ENCODE measurements at places on chromosomes 2 and 18.
A peak's percentile ranks its signal among the peaks of the same experiment; 100 is the strongest.

DNA sequence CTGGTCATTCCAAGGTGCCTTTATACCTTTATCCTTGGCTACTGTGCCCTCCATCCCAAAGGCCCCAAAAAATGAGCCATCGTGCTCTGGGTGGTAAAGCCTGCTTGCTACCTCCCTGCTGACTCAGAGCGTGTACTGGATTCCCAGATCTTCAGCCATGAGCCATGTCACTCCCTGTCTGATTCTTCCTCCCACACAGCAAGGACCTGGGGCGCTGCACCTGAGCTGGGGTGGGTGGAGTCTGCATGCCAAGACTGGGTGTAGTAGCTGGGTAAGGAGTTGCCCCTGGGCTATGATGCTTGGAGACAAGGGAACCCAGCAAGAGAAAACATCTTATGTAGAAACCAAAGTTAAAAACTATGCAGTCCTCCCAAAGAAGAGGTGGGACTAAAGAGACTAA, 37.2 kb upstream of the APCDD1 start:
- no peak for DNase-seq

GRCh38 chr2:147826278-147827087, 18.3 kb upstream of the ACVR2A start:
- no peak for DNase-seq

DNA sequence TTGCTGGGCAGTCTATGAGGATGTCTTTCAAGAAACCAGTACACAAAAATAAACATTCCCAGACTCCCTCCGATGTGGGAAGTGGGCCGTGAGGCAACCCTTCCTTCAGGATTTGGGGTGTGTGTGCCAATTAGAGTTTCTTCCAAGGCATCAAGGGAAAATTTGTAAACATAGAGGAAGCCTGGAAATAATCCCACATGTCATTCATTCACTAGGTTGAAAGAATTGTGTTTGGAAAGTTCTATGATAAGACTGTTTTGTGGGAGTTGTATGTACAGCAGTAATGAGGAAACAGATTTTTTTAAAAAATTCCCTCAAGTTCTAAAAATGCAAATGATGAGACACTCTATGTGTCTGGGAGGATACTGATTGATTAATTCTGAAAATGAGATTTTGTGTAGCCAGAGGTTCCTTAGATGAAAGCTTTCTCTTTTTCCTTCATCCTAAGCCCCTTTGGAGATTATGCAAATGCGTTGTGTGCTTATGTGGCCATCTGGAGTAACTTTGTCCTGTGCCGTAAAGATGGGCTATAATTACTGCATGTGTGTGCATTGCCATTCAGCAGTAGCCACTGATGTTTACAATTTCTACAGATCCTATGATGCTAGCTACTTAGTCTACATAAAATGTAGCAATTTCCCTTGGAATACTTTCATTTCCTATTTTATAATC, 107.8 kb upstream of the TPO start:
- DNase-seq = no peak

DNA sequence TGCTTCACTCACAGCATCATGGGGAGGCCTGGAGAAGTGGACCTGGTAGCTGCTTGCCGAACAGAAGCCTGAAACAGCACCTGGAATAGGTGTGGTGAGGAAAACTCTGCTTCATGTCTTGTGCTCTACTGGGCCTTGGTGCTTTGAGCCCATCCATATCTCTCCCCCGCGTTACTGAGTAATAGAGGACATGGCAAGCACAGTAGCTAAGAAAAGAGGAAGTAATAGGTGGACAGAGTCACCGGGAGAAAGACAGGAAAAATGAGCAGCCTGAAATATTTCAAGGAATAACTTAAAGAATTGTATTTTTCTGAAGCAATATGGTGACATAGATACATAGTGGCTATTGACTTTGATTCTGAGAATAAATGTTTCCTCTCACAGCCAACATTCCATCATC, 14.0 kb upstream of the HNMT start:
- no peak for DNase-seq

- DNase-seq = no peak
Measured at GRCh38 chr2:191311627-191312026, 66.4 kb downstream of the MYO1B start.

- DNase-seq = no peak
Measured at GRCh38 chr18:36297417-36298125, at the start of gene FHOD3. FHOD3 (plus strand) TSS chr18:36297713; CDS start chr18:36297836, 123 bp downstream.

DNA sequence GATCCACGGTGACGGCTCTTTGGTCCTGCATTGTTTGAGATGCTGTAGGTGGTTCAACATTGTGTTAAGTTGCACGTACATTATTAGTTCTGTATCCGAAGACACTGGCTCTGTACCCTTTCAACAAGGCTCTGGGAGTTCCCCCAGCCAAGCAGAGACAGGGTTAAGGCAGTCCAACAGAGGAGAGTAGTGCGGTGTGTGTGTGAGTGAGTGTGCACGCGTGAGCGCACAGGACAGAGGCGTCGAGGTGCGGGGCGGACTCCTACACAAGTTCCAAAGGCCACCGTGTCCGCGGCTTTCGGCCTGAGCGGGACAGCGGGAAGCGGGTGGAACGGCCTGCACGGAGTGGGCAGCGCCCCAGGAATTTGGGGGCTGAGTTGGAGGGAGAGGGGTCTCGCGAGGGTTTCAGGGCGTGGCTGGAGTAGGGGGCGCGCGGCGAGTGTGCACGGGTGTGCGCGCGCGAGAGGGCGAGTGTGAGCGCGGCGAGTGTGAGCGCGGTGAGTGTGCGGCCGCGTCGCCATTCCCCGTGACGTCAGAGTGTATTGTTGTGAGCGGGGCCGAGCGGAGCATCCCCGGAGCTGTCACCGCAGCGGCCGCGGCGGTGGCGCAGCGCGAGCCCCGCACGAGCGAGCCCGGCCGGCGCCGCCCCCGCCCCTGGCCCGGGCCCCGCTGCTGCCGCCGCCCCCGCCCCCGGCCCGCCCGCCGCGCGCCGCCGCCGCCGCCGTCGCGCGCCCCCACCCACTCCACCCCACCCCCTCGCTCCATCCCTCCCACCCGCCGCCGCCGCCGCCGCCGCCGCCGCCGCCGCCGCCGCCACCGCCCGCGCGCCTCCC, at the start of gene ASXL3:
Gene ASXL3 (plus strand): TSS at position 535 of the 833 bp plus-strand sequence. CDS start 413 bp downstream, outside the sequence.
- DNase-seq = no peak

- DNase-seq = no peak
Measured at GRCh38 chr2:26356771-26357170, 10.2 kb upstream of the ADGRF3 start.

DNA sequence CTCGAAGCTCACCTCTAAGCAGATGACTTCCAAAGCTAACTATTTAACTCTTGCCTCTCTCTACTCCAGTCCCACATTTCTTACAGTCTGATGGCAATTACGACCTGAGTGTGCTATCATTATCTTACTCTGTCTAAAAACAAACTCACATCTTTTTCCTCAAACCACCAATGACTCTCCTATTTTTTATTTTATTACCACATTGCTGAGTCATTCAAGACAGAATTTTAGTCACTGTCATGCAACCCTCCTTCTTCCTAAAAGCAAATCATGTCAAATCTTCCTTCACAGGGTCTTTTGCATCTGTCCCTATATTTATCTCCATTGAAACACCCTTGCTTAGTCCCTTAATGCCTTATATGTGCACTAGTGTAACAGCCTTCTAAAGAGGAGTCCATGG, 34.6 kb upstream of the C2orf15 start:
- DNase-seq = no peak

- no peak for DNase-seq
Measured at GRCh38 chr18:58761241-58761969, 90.1 kb downstream of the MALT1 start.

DNA sequence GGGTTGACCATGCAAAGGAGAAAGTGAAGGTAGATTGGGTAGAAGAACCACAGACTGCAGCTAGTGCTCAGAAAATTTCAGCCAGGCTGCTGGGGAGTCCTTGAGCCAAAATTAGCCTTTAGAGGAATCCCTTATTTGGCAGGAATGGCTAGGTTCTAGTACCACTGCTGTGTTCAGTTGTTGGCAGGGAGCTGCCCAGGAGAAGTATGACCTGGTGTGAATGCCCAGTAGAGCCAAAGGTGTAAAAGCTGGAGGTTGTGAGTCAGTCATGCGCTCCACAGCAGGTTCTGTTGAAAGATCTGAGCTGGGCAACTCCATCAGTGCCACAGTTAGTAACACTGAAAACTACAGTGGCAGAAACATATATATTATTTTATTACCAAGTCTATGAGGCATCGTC, 36.4 kb upstream of the TBR1 start:
- DNase-seq = no peak

GRCh38 chr2:11963966-11964365, 217.5 kb downstream of the LPIN1 start:
- DNase-seq = no peak

DNA sequence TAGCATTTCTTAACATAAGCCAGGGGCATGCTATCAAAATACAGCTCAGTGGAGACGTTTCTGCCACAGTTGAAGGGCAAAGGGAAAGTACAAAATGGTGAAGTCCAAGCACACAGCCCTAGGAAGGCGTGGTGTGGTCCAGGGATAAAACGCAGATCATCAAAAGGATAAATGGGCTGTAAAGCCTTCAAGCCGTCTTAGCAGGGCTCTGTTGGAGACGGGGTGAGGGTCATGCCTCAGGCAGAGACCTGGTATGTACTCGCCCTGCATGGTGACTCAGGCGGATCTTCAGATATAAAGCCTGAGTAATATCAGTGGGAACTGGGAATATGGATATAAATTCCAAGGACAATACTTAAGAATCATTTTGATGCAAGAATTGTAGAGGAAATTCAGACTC, 61.2 kb downstream of the NGEF start:
- DNase-seq = no peak

DNA sequence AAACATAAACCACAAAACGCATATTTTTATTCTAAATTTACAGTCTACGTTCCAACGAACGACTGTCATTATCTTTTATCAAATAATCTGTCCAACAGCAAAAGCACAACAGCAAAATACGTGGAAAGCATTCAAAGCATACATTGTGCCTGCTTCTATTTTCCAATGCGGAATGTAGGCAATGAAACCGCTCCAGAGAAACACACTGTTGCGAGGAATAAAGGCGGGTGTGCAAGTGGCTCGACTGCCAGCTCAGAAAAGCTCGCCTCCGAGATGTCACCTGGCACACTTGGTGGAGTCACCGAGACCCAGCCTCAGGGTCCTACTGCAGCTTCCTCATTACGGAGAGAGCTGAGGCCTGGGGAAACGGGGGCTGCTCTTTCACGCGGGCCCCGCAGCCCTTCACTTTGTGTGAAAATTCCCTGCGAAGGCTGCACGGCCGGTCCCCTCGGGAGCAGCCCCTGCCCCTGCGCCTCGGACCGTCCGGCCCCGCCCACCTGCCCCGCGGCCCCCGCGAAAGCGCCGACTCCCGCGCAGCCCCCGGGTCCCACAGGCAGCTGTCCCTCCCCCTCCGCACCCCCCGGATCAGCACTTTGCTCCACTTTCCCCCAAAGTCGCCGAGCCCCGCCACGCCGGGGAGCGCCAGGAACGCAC, 752 bp downstream of the MGAT4A start:
- DNase-seq = peak; percentile 37

- DNase-seq = no peak
Measured at GRCh38 chr2:180038997-180039396, 31.9 kb upstream of the CWC22 start.

- DNase-seq = no peak
Measured at GRCh38 chr18:12515550-12515949, 107.8 kb downstream of the PRELID3A start.

DNA sequence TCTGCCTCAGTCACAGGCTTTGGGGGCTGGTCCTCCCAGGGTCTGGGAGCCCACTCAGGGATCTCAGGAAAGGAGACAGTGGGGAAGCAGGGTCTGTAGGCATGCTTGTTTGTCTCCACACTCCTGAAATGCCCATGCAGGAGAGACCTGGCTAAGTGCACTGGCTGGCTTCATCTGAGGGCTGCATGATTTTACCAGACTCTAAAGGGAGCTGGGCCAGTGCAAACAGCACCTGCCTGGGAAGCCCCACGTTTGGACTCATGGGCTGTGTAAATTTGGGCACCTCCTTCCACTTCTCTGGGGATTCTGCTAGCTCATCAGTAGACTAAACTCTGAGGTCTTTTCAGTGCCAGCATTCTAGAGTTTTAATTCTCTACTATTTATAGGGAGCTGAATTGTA, 33.7 kb downstream of the LYPD1 start:
- DNase-seq = no peak

DNA sequence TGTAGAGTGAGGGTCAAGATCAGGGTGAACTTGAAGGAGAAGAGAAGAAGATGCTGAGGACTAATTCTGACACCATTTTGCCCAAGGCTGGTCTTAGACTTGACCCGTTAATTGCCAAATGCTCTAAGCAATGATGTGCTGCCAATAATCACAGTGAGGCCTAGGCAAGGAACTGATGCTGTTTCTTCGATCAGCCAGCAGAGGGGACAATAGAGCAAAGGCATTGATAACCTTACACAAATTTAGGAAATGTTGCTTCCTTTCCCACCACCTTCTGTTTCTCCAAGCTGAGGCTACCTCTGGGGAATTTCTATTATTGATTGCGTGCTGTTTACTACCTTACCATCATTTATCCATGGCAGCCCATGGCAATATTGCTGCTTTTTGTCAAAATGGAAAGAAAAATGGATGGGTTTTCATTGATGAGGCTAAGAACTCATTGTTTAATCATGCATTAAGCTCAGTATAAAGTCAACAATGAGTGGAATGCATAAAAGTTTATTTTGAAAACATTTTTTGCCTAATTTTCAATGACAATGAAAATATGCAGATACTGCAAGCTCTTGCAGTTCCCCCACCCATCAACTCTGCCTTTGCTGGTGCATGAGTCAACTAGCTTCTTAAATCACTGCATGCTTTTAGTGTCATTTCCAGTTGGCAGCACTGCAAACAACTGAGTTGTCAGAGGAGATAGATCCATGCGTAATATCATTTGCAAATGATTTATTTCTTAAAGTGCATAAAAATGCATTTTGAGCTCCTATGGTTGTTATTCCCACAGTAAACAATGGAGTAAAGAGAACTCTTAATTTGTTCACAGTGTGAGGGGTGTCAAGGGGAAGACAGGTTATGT, 116.4 kb upstream of the NYAP2 start:
- DNase-seq = no peak

GRCh38 chr2:209411718-209412117, 12.1 kb upstream of the MAP2 start:
- no peak for DNase-seq

DNA sequence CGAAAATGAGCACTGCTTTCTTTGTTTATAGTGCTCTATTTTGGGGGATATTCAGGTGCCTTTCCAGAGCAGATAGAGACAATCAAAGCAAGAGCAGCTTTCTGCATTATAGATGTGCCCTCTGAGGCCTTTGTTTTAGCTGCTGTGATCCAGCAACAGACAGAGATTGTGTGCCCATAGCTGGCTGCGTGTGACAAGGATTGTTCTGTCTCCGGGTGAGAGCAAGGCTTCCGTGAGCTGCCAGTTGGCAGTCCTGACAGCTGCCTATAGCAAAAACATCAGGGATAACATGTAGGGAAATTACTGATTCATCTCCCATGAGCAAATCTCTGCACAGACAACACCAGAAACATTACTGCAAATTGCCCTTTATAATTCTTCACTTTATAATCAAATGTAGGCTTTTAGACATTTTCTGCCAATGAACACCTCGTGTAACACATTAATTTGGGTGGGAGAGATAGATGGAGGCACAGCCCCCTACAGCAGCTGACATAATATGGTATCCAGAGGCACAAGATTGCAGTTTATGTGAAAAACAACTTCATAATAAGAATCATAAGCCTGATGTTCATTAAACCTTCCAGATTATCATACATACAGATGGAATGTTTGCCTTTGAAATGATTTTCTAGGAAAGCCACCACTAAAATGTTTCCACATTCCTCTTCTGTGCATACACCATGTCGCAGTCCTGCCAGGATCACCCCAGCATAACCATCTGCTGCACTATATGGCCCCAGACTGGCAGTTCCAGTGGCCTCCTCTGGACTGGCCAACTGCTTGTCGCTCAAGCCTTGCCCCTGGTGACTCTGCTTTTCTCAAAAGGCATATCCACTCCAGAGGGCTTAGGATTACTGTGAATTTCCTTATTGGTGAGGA, 131.2 kb downstream of the TRIB2 start:
- no peak for DNase-seq
